ENCODE measurements at places on chromosomes 6 and 20.

DNA sequence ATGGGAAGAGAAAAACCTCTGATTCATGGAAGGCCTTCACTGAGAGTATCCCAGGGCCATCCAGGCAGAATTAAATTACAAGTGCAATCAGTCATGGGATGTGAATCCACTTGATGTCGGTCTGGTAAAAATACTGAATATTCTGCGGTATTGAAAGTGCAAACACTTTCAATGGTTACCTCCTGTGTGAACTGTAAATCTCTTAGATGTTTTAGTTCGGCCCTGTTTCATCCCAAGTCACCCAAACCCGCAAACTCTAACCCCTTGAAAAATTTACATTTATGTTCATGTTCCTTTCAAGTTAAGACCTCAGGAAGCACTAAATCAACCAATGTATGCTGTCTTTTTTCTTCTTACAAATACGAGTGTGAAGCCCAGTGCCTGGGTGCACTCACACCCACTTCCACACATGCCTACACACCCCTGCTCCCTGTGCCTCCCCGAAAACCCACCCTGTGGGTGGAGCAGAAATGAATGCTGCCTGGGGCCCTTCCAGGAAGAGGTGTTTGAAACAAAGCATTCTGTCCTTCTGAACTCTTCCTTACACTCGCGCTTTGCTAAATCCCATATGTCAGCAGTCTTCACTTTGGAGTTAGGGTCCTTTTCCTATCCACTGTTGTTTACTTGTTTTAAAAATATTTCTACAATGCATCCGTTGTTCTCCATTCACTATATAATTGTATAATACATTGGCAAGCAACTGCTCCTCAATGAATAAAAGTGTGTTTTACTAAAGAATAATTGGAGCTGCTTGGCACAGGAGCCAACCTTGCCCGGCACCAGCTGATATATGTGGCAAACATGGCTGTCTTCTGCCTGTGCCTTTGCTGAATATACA lies 62.7 kb downstream of the FYN start:
- no peak for DNase-seq

DNA sequence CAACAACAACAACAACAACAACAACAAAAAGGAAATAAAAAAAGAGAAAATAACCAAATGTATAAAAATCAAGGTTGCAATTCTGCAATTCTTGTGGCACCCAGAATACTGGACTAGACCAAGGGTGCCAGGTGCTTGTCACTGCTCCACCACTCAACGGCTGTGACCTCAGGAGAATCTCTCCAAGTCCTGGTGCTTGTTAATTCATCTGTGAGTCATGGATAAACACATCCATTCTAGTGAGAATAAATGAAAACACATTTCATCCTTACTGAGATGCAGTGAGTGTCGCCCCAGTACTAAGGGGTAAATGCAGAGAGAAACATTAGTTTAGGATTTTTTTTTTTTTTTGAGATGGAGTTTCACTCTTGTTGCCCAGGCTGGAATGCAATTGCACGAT lies 32.0 kb downstream of the HLA-C start:
- DNase-seq = peak; percentile 4

GRCh38 chr6:13099771-13100170 lies 228.6 kb downstream of the TBC1D7 start:
- DNase-seq = no peak

- DNase-seq = peak; percentile 26
These were observed 213.6 kb upstream of the PREP start for GRCh38 chr6:105616521-105616920.

DNA sequence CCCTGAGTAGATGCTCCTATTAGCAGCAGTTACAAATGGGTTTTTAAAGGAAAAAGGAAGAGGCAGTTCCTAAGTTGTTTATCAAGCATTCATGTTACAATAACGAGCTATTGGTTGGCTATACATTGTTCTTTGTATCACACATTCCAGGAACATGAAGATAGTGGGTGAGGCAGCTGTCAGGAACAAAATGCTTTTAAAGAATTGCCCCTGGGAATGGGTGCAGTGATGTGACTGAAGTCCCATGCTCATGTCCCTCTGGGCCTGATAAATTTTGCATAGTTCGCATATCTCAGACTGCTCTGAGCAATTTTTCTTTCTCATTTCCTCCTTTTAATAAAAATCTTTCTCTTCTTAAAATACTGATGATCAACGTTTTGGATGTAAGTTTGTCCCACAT lies 3.7 kb downstream of the ENPP1 start:
- peak; percentile 17 for DNase-seq

- no peak for DNase-seq
These were observed 1.4 kb downstream of the AHCY start for GRCh38 chr20:34301587-34302311.

GRCh38 chr20:19654921-19655320 lies 103.1 kb upstream of the RIN2 start:
- DNase-seq = no peak

DNA sequence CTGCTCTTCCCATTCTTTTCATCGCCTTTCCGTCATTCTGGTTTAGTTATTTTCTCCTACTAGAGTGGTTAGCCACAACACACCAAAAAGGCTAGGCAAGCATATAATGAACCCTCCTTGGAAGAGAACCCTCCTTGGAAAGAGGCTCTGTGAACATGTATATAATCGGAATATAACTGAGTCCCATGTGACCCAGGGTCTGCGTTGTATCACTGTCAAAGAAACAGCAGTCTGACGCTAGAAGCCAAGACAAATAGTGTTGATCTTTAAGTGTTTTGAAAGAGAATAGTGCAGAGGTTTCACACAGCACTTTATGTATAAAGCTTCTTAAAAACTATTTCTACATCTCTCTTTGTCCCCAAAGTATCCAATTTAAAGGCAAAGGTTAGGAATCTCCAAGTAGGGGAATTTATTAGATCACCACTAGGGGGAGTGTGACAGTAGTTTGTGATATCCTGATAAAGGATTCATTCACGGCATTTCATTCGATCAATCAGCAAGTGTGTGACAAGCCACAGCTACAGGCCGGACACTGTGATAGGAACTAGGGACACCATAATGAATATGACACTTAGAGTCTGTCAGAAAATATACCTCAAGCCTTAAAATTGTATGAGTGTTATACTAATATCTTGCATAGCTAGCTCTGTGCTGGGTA lies 395.3 kb downstream of the CD109 start:
- peak; percentile 47 for DNase-seq

GRCh38 chr6:114216789-114217467 lies 125.9 kb downstream of the HS3ST5 start:
- no peak for DNase-seq

DNA sequence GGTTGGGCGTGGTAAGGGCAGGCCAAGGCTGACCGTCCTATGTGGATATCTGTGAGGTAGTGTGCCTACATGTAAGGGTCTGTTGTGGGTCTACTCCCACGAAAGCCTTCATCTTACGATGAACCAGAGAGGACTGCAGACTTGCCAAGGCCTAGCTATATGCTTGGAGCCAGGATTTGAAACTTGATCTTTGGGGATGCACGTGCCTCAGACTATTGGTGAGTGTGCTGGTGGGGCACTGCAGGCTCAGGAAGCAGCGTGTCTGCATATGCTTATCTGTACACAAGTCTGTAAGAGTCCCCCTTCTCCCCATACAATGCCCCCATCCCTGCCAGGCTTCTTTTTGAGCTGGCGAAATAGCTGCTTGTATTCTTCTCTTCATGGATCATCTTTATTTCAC lies 17.9 kb downstream of the PLCG1 start:
- no peak for DNase-seq

DNA sequence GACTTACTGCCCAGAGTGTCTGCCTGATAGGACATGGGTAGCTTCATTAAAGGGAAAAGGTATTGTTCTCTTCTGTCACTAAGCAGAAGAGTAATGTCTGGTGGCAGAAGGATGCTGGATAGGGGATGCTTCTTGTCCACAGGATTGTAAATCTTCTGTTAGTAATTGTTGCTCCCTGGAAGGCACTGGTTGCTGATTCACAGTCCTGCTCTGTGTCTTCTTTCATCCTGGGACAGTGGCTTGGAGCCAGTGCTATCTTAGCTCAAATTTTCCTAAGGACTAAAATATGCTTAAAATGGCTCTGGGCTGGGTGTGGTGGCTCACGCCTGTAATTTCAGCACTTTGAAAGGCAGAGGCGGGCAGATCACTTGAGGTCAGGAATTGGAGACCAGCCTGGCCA lies 48.0 kb downstream of the SYTL3 start:
- peak; percentile 56 for DNase-seq

DNA sequence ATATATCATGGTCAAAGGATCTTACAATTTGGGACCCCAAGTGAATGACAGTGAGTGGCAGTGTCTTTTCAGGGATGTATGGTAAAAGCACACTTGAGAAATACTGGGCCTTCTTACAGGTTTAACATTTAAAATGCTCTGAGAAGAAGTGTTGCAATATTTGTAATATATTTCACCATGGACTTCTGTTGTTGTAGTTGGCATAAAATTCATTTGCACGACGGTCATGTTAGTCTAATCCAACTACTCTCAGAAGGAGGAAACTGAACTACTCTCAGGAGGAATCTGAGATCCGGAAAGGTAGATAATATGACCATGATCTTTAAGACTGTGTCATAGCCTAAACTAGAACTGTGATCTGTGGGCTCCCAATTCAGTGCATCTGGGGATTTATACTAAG lies 700.1 kb downstream of the HDGFL1 start:
- DNase-seq = no peak

DNA sequence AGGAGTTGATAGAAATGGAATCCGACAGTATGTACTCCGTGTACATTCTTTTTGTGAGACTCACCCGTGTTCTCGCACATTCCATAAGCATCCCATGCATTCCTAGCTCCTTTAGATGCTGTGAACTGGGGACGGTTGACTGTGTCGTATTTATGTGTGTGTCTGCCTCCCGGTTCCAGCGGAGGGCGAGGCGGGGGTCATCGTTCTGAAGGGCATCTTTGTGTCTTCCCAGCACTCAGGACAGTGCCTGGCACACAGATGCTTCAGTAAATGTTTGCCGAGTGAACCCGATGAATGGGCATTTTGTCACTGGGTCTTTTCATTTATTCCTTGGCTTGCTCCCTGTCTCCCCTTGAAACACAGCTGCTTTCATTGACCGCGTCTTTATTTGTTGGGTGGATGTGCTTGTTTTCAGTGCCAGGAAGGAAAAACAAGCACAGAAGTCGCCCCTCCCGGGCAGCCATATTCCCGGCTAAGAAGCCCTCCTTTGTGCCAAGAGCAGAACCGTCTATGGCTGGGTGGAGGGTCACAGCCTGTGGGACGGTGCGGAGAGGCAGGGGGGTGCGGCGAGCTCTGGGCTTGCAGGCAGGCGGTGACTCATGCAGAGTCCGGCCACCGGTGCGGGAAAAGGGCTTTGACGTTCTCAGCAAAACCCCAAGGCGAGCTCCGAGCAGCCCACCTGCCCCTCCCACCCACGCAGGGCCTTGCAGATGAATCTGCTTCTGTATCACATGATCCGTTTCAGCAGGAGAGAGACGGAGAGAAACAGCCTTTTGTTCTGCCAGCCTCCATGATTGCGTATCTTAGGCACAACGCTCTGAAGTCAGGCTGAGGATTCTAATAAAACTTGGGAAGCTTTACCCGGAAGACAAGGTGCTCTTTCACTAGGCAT lies 11.2 kb upstream of the PSMG4 start:
- DNase-seq = peak; percentile 97

GRCh38 chr6:137631323-137631722 lies 137.1 kb upstream of the OLIG3 start:
- no peak for DNase-seq

DNA sequence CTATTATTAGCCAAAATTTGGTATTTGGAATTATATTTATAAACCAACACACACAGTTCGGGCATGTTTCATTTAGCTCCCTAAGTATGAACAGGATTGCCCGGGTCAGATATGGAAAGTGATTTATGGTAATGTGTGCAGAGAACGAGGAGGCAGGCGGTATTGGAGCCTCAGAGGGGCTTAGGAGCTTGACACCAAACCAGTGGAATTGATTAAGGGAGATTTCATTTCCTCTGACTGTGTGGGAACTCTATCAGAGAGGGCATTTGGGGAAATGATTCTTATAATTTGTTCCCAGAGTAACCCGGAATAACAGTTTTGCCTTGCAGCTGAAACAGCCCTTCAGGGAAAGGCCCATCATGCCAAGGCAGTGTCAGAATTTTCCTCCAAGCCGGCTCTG lies 115.1 kb upstream of the SPTLC3 start:
- DNase-seq = no peak

GRCh38 chr6:29865631-29866030 lies 38.0 kb downstream of the HLA-G start:
- DNase-seq = no peak

DNA sequence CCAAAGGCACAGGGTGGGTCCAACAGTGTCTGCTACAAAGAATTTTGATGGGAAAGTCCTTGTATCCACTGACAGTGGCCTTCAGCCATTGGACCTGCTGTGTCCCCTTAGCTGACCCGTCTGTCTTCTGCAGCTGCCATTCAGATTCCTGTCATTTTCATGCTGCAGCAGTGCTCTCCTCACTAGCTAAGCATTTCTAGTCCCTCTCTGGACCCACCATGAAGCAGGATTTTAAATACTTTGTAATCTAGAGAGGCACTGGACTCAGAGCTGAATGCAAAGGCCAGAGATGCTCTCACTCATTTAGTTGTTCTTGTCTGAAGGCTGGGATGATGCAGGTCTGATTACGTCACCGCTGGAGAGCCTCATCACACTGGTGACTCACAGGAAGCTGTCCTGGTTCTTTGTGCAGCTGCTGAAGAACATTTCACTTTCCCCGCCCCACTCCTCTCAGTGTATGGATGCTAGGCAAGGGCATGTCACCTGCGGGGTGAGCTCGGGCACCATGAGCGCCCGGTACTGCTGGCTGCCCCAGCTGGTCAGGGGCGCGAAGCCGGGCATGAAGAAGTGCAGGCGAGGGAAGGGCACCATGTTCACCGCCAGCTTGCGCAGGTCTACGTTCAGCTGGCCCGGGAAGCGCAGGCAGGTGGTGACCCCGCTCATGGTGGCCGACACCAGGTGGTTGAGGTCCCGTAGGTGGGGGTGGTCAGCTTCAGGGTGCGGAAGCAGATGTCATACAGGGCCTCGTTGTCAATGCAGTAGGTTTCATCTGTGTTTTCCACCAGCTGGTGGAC lies 19.4 kb upstream of the TUBB2A start:
- peak; percentile 92 for DNase-seq

- no peak for DNase-seq
These were observed 7.8 kb downstream of the SIM1 start for GRCh38 chr6:100456908-100457235.

DNA sequence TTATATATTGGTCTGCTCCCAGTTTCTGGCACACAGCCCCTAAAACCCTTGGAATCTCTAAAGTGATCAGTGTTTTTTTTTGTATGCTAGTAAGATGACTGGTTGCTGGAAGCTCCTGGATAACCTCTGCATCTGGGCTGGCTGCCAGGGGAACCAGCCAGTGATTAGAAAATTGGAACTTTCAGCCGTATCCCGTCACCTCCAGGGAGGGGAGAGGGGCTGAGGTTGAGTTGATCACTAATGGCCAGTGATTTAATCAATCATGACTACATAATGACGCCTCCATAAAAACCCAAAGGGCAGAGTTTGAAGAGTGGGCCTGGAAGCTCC lies 48.0 kb upstream of the NOP56 start:
- DNase-seq = no peak

DNA sequence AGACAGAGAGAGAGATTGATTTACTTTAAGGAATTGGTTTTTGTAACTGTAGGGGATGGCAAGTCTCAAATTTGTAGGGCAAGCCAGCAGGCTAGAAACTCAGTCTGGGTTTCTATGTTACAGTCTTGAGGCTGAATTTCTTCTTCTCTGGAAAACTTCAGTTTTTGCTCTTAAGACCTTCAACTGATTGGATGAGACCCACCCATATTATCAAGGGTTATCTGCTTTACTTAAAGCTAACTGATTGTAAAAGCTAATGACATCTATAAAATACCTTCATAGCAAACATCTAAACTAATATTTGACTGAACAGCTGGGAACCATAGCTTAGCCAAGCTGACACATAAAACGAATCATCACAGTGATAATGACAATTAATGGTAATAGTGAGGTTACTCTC lies 22.4 kb downstream of the SLC35F1 start:
- DNase-seq = no peak

Measured in EL (cell line).